Activated CD4-positive, alpha-beta T cell treated with anti-CD3 and anti-CD28 coated beads, Interleukin-2, amount 10 ng/mL, durations not matched to agents 7 days and 5 days (primary cell): ENCODE measurements at places on chromosomes 13 and 19.

DNA sequence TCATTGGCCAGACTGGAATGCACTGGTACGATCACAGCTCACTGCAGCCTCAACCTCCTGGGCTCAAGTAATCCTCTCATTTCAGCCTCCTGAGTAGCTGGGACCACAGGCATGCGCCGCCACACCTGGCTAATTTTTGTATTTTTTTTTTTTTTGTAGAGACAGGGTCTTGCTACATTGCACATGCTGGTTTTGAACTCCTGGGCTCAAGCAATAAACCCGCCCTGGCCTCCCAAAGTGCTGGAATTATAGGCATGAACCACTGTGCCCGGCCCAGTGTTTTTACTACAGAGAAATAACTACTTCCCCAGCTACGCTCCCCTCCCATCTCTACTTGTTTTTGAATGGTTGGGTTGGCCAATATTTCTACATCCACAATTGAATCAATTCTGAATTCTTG lies 122.5 kb downstream of the RGCC start:
- no peak for DNase-seq

- no peak for DNase-seq
Observed at GRCh38 chr19:46736531-46737297, 9.1 kb upstream of the FKRP start.

- DNase-seq = peak; percentile 35
Observed at GRCh38 chr13:95624020-95624419, 20.5 kb downstream of the DZIP1 start.

- DNase-seq = no peak
Observed at GRCh38 chr19:55145232-55145631, 3.8 kb downstream of the TNNT1 start.

DNA sequence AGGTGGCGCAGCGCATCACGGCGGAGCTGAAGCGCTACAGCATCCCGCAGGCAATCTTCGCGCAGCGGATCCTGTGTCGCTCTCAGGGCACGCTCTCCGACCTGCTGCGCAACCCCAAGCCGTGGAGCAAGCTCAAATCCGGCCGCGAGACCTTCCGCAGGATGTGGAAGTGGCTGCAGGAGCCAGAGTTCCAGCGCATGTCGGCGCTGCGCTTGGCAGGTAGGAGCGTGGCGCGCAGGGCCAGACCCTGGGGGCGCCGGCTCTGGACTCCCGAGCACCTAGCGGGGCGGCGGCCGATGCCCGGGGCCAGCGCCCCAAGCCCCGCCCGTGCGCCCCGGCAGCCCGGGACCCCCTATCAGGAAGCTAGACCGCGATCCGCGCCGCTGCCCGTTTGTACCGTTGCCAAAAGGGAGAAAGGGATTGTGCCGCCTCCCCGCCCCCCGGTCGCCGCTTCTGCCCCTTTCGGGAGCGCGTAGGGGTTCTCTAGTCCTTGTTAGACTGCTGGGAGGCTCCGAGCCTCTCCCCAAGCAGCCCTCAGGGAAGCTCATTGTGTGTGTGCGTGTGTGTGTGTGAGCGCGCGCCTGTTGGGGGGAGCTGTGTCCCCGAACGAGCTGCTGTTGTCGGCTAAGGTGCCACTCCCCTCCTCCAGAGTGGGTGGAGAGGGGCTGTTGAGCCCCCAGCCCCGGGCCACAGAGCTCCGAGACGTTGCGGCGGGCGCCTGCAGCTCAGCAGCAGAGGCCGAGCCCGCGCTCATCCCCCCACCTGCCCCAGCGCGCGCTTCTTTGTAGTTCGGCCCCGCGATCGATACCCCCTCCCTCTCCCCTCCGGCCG lies 1.5 kb downstream of the ONECUT3 start:
- DNase-seq = peak; percentile 17
